Eye (tissue), 1 donor: ENCODE measurements at places on chromosomes 6 and 20.

DNA sequence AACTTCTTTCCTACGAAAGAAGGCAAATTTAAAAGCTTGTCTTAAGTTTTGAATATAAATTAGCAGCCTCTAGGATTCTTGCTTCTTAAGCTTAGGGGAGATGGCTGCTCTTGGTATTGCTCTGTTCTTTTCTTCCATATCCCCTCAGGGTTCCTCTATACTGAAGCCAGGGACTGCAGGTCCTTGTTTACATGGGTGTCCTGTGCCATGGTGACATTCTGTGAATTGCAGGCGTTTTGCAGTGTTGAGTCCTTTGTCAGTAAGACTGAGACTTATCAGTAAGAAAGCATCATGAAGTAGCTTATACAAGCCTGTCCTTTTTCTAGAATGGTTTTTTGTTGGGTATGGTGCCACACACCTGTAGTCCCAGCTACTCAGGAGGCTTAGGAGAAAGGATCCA, 147.8 kb downstream of the ARID1B start:
- DNase-seq: no peak

DNA sequence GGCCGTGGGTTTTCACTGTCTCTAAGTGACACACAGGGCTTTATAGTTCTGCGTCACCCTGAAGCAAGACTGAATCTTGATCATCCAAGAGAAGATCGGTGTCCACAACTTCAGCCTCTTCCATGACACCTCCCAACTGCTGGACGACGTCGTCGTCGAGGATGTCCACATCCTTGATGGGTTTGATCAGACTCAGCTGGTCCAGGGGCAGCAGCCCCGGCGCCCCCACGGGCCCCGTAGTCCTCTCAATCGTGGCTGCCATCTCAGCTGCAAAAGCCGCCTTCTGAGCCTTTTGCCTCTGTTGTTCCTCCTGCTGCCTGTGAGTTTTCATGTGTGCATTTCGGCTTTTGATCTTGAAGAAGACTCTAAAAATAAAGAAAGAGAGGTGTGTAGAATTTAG, 10.6 kb upstream of the MRPS10 start:
- DNase-seq: no peak

DNA sequence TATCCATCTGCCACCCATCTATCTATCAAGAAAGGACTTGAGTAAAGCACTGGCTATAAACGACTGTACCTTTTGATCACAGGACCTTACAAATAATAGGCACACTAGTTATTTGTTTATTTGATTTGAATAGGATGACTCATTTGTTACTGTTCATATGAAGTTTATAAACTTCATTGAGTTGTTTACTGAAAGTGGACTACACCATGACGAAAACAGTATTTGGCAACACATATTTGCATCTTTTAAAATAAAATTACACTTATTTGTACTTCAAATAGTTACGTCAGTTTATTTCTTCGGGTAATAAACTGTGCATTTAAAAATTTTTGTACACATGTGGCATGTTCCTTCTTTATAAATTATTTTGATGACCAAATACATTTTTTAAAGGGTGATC, 133.0 kb downstream of the OGFRL1 start:
- DNase-seq: no peak

DNA sequence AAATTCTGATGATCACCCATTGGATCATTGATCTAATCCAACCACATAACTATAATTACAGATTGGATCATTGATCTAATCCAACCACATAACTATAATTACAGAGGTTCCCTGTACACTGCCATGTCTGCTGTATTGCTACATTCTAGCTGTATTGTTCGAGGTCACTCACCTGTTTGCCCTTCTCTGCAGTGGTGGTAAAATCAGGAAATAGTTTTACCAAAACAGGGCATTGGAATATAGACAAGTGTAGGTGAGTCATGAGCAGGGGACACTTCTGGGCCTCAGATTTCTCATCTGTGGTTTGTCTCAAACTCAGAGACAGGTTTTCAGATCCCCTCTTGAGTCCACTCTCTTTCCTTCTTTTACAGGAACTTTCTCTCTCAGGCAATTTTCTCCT, 9.0 kb upstream of the AFDN start:
- DNase-seq: no peak

GRCh38 chr6:37202788-37203491, 33.0 kb downstream of the PIM1 start:
- DNase-seq: no peak

GRCh38 chr20:3330046-3330741, 77.3 kb downstream of the DNAAF9 start:
- DNase-seq: no peak

DNA sequence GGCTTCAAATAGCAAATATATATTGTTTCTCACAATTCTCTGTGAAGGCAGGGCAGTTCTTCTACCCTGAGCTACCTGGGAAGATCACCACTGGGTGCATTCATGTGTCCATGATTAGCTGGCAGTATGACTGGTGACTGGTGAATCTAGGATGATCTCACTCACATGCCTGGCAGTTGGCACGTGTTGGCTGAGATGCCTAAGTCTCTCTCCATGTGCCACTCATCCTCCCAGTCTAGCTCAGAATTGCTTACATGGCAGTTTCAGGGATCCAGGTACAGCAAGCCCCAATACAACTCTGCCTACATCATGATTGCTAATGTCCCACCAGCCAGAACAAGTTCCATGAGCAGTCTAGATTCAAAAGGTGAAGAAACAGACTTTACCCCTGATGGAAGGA, 346.8 kb upstream of the CNR1 start:
- DNase-seq: no peak

- no peak for DNase-seq
Measured at GRCh38 chr6:106536851-106537250, 92.4 kb downstream of the RTN4IP1 start.

GRCh38 chr6:25476126-25476525, 175.9 kb upstream of the SCGN start:
- DNase-seq: no peak

DNA sequence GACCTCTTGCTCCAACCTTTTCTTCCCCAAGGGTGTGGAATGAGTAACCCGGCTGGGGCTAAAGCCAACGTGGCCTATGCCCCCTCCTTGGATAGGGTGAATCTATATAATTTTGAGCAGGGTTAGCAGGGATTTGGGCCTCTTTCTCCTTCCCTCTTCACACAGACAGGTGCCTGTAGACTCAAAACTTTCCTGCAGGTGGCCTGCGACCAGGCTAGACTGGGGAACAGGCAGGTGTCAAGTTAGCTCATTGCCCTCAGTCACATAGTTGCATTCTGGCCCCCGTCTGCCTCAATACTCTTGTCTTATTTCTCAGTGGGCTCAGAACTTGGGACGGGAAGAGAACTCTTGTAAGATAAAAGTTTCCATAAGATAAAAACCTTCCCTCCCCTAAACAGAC, 243.0 kb downstream of the ATXN1 start:
- no peak for DNase-seq

DNA sequence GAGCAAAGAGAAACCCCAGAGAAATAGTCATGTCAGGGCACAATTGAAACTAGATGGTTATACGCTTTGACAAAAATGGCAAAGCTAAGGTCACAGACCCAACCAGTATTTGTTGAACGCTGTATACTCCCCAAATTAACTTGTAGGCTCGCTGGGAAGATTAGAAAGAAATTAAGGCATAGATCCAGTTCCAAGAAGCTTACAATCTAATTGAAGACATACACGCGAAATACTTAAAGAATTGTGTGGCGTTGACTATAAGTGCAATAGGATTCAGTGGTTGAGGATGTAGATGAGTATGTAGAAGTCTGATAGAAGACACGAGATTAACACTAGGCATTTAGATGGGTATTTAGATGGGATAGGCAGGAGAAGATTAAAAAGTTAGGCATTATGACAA, 525 bp downstream of the FAM229B start:
- DNase-seq: no peak

DNA sequence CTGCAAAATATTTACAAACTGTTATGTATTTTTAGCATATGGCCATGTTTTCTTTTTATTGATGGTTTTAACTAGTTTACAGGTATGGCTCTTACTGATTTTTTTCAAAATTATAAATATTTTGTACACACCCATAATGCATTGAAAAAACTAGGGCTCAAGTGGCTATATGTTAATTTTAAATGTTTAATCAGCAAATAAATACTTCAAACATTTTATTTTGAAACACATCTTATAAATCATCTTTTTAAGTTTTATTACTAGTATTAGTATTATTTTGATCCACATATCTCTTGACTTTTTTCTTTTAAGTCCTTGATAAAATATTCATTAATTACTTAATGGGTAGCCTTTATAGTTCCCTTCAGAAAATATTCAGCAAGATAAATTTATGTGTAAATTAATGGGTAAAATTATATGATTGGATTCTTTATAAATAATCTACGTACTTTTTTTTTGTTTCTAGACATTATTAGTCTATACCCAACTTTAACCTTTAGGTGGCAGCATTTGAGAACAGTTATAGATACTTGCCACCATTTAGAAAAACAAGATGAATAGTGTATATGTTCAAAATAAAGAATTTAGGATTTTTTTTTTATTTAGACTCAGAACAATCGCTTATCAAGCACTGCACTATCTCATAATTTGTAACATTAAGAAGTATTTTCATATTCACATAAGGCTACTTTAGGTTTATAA, 241.9 kb downstream of the ADGRB3 start:
- peak; percentile 38 for DNase-seq

GRCh38 chr6:136236466-136237293, 13.4 kb downstream of the MTFR2 start:
- no peak for DNase-seq

GRCh38 chr20:59525500-59526241, 78.7 kb upstream of the PHACTR3 start:
- DNase-seq: peak; percentile 88

GRCh38 chr6:165774903-165775601, 112.0 kb upstream of the PDE10A start:
- peak; percentile 59 for DNase-seq

DNA sequence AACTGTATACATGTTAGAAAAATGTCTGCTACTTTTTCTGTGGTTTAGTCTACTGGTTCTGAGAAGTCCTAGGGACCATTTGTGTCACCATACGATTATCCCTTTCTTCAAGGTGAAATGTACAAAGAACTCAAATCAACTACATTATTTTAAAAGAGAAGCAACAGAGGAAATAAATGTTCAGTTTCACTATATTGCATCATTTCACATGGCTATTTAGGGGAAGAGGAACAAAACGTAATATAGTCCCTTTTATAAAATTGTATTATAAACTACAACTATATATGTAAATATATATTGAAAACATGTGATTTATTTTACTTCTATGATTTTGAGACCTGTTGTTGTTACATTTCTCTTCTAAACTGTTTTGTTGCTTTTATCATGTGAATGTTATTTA, 1308.0 kb downstream of the EPHA7 start:
- DNase-seq: no peak

- no peak for DNase-seq
Measured at GRCh38 chr6:88141561-88142296, 24.4 kb downstream of the CNR1 start.

- peak; percentile 54 for DNase-seq
Measured at GRCh38 chr6:31180500-31180899, 10.0 kb upstream of the POU5F1 start.

DNA sequence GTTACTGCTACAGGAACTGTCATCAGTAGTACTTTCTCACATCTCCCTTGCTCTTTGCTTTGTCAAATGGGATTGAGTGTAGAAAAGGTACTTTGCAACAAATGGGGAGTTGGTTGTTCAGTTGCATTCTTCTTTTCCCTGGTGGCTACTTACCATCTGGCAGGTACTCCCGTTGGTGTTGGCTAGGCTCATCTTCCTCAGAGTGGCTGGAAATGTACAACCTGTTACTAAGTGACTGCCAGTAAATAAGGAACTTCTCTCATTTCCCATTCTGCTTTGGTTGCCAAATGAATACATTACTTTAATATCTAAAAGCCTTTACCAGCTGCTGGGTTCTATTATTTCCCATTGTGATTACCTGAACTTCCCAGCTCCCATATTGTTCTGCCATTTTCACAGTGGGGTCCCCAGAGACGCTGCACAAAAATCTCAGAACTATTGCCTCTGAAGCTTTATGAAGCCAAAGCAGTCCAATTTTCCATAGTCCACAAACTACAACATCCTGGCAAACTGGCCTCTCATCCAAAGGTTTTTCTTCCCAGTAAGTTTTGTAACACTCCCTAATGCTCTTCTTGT, 229.7 kb upstream of the HTR1E start:
- DNase-seq: no peak

DNA sequence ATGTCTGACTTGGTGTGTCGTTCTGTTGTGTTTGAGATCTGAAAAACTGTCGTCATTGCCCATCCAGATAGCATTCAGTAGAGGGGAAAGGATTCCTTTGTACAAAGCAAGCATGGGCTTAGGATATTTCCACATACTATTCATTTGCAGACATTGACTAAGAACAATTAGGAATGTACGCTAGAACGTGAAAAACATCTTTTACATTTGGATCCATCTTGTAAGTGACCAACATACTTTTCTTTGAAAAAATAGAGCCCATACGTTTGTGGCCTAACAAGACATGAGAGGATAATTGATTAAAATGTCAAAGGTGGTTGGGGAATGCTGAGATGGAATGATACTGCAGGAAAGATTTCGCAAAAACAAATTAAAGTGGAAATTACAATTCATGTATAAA, 225.8 kb upstream of the QKI start:
- DNase-seq: no peak

GRCh38 chr6:5498579-5498899, 237.2 kb downstream of the FARS2 start:
- DNase-seq: no peak

GRCh38 chr20:44584162-44584561, 1.8 kb downstream of the PKIG start:
- DNase-seq: no peak

GRCh38 chr20:53444401-53445149, 149.1 kb downstream of the ZNF217 start:
- DNase-seq: peak; percentile 80

GRCh38 chr6:127812985-127813698, 87.7 kb downstream of the THEMIS start:
- no peak for DNase-seq

DNA sequence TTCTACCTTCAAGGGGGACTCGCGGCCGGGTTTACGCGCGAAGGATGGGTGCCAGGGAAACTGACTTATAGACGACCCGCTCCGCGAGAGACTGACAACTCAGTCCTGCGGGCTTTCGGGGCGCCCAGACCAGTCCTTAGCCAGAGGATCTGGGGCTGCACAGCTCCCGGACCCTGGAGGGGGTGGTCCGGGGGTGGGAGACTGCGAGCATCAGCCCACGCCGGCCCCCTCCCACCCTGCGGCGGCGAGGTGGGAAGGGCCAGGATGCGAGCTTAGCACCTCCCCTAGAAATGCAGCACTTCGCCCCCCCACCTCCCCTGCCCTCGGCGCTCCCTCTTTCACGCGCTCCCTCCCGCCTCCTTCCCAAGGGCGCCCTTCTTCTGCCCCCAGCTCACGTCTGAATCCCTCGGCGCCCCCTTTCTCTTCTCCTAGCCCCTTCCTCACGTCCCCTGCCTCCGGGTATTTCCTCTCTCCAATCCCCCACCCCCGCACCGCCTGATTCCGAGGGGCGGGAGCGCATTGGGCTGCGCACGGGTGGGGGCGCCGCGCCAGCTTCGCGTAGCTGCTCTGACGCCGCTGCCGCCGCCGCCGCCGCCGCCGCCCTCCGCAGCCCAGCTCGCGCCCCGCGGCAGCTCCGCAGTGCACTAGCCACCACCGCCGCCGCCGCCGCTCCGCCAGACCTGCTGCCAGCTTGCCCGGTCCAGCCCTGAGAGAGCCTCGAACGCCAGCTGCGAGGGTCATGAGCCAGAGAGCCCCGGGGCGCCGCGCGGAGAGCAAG, at the start of gene SLC32A1:
Gene SLC32A1, plus strand, starts transcription at position 639 of the 778 bp plus-strand sequence. CDS start 239 bp downstream, outside the sequence.
- peak; percentile 70 for DNase-seq
